NCI-H510A treated with DMSO at 0.1 percent for 48 hours (cell line): ENCODE measurements at places on chromosomes 1 and 21.

GRCh38 chr1:186595969-186596368 lies 84.3 kb downstream of the PTGS2 start:
- no peak for DNase-seq

DNA sequence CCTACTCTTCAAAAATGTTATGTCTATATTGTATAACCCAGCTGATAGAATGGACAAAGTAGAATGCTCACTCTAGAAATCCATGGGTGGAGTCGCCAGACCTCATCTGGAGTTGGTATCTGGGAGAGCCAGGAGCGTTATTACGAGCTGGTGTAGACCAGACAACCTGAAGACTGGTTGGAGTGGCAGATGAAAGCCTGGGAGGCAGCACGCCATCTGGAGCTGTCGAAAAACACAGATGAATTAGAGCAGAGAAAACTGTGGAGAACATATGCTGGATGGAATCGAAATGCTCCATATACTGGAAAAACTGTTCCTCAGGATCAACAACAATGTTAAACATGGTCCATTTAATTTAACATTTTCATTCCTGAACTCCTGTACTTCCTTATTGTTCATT lies 333.6 kb downstream of the KCTD3 start:
- peak; percentile 8 for DNase-seq

DNA sequence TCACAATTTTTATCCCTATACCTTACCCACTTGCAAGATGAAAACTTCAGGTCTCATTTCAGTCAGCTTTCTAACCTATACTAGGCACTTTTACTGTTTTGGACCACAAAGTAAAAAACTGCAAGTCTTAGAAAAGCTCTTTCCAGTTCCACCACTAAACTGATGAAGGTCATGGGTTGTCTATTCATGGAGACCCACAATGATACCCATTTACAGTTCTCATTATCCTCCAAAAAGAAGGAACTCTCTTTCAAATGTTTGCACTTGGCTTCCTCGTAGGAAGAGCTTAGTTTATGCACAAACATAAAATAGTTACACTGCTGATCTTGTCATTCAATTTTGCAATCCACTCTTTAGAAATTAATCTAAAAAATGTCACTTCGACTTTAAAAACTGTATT lies 9.3 kb downstream of the ZNF281 start:
- DNase-seq = no peak

GRCh38 chr1:119984771-119985170 lies 84.7 kb downstream of the NOTCH2 start:
- DNase-seq = no peak

- DNase-seq = no peak
Measured at GRCh38 chr1:223843934-223844786, 1.6 kb downstream of the TP53BP2 start.

DNA sequence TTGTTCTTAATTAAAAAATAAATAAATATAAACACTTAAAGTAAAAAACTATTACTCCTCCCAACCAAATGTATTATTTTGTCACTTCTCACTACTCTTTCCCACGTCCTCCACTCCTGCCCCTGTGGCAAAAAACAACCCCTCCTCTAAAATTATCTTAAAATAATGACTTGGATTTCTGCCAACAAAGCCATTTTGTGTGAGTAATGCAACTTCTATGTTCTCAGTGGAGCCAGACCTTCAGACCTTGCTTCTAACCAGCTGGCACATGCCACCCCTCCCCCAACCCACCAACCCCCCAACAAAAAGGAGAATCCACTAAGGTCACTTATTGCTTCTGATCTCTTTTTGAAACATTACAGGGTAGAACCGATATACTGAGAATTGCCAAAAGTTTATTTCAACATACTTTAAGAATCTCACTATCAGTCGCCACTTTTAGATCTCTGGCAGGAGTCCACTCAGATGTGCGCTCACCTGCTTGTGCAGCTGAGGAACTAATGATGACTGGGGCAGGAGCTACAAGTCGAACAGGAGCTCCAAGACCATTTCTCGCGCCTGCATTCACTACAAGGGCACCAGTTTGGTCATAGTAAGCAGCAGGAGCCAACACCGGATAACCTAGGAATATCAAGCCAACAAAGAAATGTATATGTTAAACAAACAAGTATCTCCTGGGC lies 58.3 kb upstream of the SDC3 start:
- no peak for DNase-seq

- DNase-seq = no peak
Measured at GRCh38 chr21:31660591-31660990, 1.1 kb downstream of the SOD1 start.

DNA sequence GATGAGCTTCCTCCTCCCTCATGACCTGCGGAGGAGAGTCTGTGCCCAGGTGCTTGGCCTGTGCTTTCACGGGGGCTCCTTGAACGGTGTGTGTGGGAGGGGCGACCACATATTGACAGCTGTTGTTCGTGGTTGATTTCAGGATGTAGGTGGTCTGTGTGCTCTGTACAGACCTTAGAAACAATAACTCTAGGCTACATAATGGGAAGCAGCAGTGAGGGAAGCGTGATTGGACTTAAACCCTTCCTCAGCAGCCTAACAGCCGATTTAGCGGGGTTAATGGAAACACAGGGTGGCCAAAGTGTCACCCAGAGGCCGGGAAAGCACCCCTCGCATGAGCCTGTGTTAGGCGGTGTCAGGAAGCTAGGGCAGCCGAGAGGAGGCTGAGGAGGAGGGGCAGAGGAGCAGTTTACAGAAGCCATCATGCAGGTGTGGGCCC lies 56.0 kb downstream of the TBCE start:
- no peak for DNase-seq

DNA sequence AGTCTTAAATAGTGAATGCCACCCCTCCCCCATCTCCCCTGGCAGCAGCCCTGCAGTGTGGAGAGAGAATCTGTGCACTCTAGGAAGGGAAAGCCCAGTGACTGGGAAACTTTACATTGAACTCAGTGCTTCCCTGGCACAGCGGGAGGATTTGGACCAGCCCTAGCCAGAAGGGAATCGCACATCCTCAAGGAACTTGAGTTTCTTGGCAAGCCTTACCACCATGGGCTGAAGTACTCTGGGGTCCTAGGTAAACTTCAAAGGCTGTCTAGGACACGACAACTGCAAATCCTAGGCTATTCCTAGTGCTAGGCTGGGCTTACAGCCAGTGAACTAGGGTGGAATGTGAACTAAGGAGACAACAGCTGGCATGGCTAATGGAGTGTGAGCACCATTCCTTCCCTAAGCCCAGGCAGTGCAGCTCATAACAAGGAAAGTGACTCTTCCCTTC lies 88.3 kb downstream of the COL24A1 start:
- DNase-seq = no peak

- no peak for DNase-seq
Measured at GRCh38 chr1:69898403-69898947, 306.9 kb downstream of the LRRC40 start.

DNA sequence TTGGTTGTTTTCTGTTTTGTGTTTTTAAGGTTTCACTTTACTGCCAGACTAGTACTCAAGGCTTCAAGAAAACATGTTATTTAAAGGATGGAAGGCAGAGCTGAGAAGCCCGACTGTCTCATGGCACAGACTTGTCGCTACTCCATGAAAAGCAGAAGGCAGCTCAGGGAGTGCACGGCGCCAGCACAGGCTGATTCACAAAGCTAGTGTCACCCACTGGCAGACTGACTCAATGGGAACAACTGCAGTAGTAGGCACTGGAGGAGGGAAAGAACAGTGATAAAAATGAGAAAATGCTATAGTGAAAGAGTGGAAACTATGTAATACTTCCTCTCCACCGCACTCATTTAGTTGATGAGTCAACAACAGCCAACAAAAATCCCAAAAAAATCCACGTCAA lies 14.7 kb downstream of the HSF2BP start:
- no peak for DNase-seq

- DNase-seq = no peak
Measured at GRCh38 chr1:159838715-159839114, 12.0 kb downstream of the SLAMF8 start.

GRCh38 chr1:1943834-1944570 lies 24.9 kb upstream of the TMEM52 start:
- peak; percentile 74 for DNase-seq

DNA sequence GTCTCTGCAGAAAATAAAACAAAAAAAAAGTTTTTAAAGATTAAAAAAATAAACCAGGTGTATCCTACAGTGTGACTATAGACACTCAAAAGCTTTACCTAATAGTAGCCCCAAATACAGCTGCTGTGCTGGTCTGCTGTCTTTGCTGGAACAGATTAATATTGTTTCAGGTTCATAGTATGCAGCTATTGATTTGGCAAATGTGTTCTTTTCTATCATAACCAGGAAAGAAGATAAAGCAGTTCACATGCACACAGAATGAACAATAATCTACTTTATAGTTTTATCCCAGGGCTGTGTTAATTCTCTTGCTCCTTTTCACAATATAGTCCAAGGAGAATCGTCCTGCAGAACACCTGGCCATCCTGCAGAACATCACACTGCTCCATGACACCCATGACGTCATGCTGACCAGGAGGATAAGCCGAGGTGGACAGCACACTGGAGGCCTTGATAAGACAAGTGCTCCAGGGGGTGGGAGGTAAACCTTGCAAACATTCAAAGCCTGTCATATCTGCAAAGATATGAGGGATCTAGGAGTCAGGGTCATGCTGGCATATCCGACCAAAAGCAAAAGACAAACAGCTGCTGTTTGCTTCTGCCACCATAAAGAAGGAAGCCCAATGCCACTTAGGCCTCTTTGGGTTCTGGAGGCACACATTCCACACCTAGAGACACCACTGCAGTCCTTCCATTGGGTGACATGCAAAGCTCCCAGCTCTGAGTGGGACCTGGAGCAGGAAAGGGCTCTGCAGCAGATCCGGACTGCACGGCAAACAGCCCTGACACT lies 86.1 kb upstream of the SLC2A1 start:
- no peak for DNase-seq

DNA sequence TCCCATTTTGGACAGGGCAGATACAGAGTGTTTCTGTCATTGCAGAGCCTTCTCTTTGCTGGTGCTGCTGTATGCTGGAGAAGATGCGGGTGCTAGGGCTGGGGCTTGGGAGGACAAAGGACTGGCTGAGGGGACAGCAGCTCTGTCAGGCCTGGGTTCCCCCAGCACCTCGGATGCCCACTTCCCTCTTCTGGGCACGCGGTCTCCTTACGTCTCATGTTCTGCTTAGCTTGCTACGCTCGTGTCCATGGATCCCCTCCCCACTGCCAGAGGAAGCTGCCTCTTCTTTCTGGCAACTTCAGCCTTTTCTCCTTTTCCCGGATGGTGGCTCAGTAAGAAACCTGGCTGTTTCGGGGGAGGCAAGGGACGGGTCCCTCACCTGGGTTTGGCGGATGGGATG lies 75.7 kb downstream of the ARHGEF10L start:
- no peak for DNase-seq

DNA sequence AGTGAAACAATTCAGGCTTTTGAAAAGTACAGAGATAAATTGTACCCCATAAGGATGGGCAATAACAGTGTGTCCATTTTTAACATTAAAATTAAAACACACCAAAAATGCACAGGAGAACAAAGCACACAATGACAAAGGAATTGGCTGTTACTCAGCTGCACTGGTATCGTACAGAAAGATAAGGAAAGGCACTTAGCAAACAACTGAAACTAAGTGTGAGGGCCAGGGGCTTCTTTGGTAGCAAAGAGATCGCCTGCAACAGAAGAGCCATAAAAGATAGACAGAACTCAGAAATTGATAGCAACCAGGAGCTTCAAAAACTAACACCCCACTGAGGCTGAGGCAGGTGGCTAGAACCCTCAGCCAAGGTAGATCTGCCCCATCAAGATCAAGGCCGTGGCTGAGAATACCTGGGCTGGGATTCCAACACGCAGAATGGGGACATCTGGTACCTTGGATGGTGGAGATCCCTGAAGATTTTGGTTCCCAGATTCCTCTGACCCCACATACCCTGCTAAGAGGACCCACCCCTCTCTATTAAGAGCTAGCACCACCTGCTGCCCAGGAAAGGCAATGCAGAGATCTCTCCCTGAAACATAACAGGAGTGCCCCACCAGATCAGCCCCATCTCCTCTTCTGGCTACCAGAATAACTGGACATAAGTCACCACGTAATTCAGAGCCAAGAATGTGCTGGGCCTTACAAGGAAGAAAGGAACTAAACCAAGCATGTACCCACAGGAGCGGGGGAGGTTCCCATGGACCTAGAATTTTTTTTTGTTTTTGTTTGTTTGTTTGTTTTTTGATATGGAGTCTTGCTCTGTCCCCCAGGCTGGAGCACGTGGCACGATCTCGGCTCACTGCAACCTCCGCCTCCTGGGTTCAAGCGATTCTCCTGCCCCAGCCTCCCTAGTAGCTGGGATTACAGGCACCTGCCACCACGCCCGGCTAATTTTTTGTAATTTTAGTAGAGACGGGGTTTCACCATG lies 16.2 kb downstream of the PLEKHO1 start:
- no peak for DNase-seq

DNA sequence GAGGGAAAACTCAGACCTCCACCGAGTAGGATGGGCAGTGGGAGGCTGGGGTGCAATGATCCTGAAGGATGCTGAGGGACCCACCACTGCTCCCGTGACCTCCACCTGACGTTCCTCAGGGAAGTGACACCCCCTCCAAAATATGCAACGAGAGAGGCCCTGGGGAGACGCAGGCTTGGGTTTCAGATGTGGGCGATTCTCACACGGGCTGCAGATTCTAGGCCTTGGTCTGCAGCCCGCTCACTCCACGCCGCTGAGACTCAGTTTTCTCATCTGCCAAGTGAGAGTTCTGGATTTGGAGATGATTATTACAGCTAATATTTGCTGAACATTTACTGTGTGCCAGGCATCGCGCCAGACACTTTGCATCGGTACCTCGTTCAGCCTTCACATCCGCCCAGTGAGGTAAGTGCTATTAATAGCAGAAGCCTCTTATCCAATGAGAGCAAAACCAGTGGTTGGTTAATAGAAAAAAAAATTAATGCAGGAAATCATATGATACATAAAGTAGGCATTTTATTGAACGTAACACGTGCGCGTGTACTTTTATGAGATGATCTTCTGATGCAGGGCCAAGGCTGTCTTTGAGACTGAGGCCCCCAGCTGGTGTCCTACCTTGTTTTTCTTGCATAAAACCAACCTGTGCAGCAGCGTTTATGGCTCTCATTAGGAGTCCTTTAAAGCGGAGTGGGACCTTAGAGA lies 102.0 kb upstream of the RUNX3 start:
- peak; percentile 74 for DNase-seq

- DNase-seq = peak; percentile 43
Measured at GRCh38 chr1:172764378-172764777, 105.5 kb downstream of the FASLG start.

- DNase-seq = peak; percentile 29
Measured at GRCh38 chr1:186605762-186606350, 74.4 kb downstream of the PTGS2 start.

GRCh38 chr1:221783936-221784335 lies 42.0 kb upstream of the DUSP10 start:
- no peak for DNase-seq

GRCh38 chr1:28208818-28209441 lies 23.9 kb downstream of the DNAJC8 start:
- peak; percentile 79 for DNase-seq
